ENCODE measurements at places on chromosomes 6 and 20. TPM values are rescaled to one million over a fixed set of nuclear protein-coding genes. Genes with fewer than 3 reads are reported as not detected.
A peak's percentile ranks its signal among the peaks of the same experiment; 100 is the strongest.

DNA sequence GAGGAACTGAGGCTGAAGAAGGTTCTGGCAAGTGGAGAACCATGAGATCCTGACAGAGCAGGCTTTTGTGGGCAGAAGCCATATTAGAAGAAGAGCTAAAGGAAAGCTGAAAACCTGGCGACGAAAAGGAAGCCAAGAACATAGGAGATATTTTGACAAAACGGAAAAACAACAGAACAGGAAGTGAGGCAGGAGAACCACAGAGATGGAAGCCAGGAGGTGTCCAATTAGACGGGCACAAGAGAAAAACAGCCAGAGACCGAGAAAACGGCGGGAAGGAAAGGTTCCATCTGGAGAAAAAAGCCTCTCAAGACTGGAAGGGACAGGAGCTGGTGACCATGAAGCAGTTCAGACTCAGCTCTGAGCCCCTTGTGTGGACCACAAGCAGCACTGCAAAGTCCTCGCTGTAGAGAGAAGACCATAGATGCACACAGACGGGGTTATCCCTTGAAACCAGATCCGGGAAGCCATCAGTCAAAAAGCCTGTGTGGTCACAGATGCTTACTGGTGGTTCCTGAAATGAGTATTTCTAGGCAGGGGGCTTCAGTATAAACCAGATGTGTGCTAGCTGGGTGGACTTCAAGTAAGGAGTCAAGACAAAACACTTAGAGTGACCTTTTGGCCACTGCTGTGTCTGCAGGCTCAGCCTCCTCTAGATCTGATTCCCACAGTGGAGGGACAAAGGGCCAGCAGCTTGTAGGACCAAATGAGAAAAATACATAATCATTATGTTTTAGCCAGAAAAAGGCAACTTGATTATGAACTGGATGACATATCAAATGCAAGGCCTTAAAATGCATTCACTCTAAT is 30.7 kb downstream of the SSR1 start:
- no peak overlapping the region for H3K27ac ChIP-seq
- no peaks in the 10 kb centered on the region for H3K36me3 ChIP-seq
- no peak overlapping the region for H3K4me3 ChIP-seq
- no peaks in the 10 kb centered on the region for H3K4me1 ChIP-seq
- no peak for DNase-seq

GRCh38 chr20:32582659-32583580 is 2.2 kb downstream of the NOL4L start:
- DNase-seq, result peak; percentile 73
- no peak overlapping the region for H3K27ac ChIP-seq
- no peaks in the 10 kb centered on the region for H3K36me3 ChIP-seq
- peaks cover 10% of the 10 kb centered on the region for H3K27me3 ChIP-seq

GRCh38 chr6:108676555-108676954 is 115.8 kb downstream of the FOXO3 start:
- no peaks in the 10 kb centered on the region for H3K4me1 ChIP-seq
- no peaks in the 10 kb centered on the region for H3K27me3 ChIP-seq
- no peak overlapping the region for H3K4me3 ChIP-seq
- no peak for DNase-seq

DNA sequence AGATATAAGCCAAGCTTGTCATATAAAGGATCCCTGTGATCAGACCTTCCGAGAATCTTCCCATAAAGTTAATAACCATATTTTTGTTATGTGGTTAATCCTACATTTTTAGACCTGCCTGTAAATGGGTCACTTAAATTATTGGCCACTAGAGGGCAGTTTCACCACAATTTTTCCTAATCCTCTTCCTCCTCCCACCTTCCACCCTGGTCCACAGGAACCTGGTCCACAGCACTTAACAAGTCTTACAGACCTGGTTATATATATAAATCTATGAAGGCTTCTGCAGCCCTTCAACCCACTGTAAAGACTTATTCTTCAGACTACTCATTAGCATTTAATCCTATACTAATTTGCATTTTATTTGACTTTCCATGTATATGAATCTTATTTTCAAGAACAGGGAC is 28.3 kb downstream of the MRS2 start:
- H3K36me3 ChIP-seq, result no peaks in the 10 kb centered on the region
- no peak for DNase-seq
- H3K27ac ChIP-seq, result no peak overlapping the region
- no peaks in the 10 kb centered on the region for H3K27me3 ChIP-seq
- H3K4me3 ChIP-seq, result no peak overlapping the region

The RNF39 gene
- total RNA-seq, result 0.23 TPM

The OPN5 gene
- not detected for total RNA-seq

DNA sequence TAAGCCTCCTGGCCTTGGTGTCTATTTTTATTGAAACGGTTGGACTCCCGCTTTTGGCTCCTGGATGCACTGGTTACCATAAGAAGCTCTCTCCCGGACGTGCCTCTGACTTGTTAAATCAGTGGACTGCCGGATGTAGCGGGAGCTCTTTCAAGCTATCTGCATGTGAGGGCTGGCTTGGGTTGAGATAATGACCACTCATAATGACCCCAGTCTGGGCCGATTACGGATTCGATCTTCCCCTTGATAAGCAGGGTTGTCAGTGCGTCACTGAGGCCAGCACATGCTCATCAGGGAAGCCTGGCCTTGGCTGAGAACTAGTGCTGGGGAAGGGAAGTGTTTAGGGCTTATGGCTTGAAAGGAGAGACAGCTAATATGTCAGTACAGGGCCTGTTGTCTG is 528.1 kb downstream of the CDH26 start:
- no peak for DNase-seq
- H3K27ac ChIP-seq, result no peak overlapping the region
- no peak overlapping the region for H3K4me3 ChIP-seq
- 0 out of 2 replicates have a peak, but pooled peaks cover 1% of the 10 kb centered on the region for H3K27me3 ChIP-seq

DNA sequence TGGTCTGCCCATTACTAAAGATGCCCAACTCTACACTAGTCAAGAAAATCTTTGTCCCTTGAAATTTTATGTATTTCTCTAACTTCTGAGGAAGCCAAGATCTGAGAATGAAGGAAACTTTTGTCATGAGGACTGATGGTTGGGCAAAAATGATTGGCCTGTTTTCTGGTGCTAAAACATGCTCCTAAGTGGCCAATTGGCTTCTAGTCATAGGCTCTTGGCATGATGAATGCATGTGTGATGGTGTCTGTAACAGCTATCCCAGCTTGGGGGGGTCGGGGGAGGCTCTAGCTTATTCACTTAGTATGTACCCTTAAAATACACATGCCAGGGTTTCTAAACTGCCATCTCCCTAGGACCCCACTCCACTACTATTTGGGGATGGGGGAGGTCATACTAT is 228.6 kb downstream of the ZNF217 start:
- DNase-seq, result no peak
- H3K4me1 ChIP-seq, result no peaks in the 10 kb centered on the region
- H3K4me3 ChIP-seq, result no peak overlapping the region
- no peak overlapping the region for H3K27ac ChIP-seq

The ATRN gene
- 41.4 TPM for total RNA-seq

GRCh38 chr20:59214073-59214472 is 50.5 kb downstream of the ZNF831 start:
- H3K27ac ChIP-seq, result no peak overlapping the region
- no peak overlapping the region for H3K4me3 ChIP-seq
- no peaks in the 10 kb centered on the region for H3K27me3 ChIP-seq
- no peak for DNase-seq

DNA sequence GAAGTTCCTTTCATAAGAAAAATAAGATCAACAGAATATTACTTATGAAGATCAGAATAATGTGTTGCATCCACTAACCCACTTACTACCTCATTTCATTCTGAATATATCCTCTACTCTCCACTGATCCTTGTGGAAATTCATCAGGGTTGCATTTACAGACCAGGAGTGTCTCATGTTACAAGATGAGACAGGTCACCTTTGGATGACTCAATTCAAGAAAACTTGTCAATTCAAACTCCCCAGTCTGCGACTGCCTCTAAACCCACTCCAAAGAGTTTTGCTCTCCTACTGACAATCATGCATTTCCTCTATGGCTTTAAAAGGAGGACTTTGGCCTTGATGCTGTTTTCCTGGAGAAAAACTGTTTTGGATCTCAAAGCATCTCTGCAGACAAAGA is 68.4 kb downstream of the ID4 start:
- no peak overlapping the region for H3K4me3 ChIP-seq
- H3K36me3 ChIP-seq, result no peaks in the 10 kb centered on the region
- no peak overlapping the region for H3K27ac ChIP-seq

The SLC35F1 gene
- not detected for total RNA-seq

The VSX1 gene
- not detected for total RNA-seq

The CRISP2 gene
- total RNA-seq, result not detected

DNA sequence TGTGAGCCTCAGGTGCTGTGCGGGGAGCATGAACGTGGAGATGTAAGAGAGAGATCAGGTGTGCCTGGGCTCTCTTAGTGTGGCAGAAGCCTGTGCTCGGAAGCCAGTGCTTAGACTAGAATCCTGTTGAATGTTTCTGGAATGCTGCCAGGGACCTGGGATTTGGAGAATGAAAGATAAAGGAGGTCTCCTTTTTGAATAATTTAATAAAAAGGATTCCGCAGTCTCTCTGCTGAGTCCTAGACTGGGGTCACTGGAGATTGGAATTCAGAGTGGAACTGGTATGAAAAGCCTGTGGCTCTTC is 18.8 kb upstream of the EFCAB8 start:
- H3K4me1 ChIP-seq, result no peaks in the 10 kb centered on the region
- no peaks in the 10 kb centered on the region for H3K27me3 ChIP-seq
- H3K27ac ChIP-seq, result no peak overlapping the region

- DNase-seq, result no peak
- no peak overlapping the region for H3K4me3 ChIP-seq
- no peaks in the 10 kb centered on the region for H3K4me1 ChIP-seq
- no peaks in the 10 kb centered on the region for H3K27me3 ChIP-seq
- H3K36me3 ChIP-seq, result no peaks in the 10 kb centered on the region
- H3K27ac ChIP-seq, result no peak overlapping the region
Measured at GRCh38 chr6:18976091-18976490, 588.9 kb downstream of the RNF144B start.

The HLA-G gene
- 0.88 TPM for total RNA-seq

GRCh38 chr6:151723152-151723551 is 84.3 kb upstream of the ESR1 start:
- H3K4me3 ChIP-seq, result no peak overlapping the region
- H3K36me3 ChIP-seq, result no peaks in the 10 kb centered on the region
- H3K27ac ChIP-seq, result no peak overlapping the region
- no peak for DNase-seq

DNA sequence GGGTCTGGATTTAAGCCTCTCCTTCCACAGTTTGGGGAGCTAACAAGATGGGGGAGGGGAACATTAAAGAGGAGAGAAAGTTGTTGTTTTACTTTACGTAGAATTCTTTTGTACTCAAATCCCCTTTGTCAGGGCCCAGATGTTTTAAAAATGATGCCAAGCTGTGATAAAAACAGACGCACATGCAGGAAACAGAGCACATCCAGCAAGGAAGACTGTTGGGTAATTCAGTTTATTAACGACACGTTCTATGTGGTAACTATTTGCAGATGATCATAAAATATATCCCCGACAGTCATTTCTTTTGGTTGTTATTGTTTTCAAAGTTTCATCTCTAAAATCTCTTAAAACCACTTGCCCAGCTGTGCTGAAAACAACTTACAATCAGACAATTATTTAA is 307.0 kb upstream of the PRDM1 start:
- no peak overlapping the region for H3K4me3 ChIP-seq
- H3K36me3 ChIP-seq, result no peaks in the 10 kb centered on the region
- H3K27me3 ChIP-seq, result no peaks in the 10 kb centered on the region
- no peak overlapping the region for H3K27ac ChIP-seq
- no peak for DNase-seq
- no peaks in the 10 kb centered on the region for H3K4me1 ChIP-seq

The UCKL1 gene
- total RNA-seq, result 101 TPM

GRCh38 chr6:13319891-13320564 is 8.3 kb downstream of the TBC1D7 start:
- no peak for DNase-seq
- H3K27ac ChIP-seq, result peak overlapping the region; percentile 73
- H3K4me3 ChIP-seq, result no peak overlapping the region
- H3K27me3 ChIP-seq, result no peaks in the 10 kb centered on the region

DNA sequence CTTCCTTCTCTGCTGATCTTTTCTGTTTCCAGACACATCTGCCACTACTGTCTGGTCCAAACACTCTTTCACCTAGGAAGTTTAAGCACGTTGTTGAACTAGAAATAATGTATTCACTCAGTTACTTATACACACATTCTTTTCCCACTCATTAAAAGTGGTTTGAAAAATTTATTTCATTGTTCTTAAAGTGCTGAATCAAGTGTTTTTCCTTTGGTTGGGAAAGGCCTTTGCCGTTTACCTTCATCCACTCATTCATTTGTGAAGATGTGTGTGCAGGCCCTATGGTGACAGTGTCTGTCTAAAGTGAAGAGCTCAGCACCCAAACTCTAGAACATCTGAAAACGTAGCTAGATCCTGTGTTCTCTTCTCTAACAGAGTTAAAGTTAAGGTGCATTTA is 64.2 kb upstream of the AGPAT4 start:
- H3K36me3 ChIP-seq, result no peaks in the 10 kb centered on the region
- no peak for DNase-seq
- H3K27me3 ChIP-seq, result no peaks in the 10 kb centered on the region

The BPIFA1 gene
- not detected for total RNA-seq

- no peaks in the 10 kb centered on the region for H3K27me3 ChIP-seq
- no peak for DNase-seq
- no peak overlapping the region for H3K27ac ChIP-seq
- no peak overlapping the region for H3K4me3 ChIP-seq
- H3K36me3 ChIP-seq, result no peaks in the 10 kb centered on the region
- no peaks in the 10 kb centered on the region for H3K4me1 ChIP-seq
Measured at GRCh38 chr6:36374972-36375371, 12.5 kb downstream of the ETV7 start.

The NRSN1 gene
- not detected for total RNA-seq

The SIRPB1 gene
- not detected for total RNA-seq

The ERVFRD-1 gene
- total RNA-seq, result 0.29 TPM
